Foreskin fibroblast (primary cell): ENCODE measurements at places on chromosomes 12 and 14.

DNA sequence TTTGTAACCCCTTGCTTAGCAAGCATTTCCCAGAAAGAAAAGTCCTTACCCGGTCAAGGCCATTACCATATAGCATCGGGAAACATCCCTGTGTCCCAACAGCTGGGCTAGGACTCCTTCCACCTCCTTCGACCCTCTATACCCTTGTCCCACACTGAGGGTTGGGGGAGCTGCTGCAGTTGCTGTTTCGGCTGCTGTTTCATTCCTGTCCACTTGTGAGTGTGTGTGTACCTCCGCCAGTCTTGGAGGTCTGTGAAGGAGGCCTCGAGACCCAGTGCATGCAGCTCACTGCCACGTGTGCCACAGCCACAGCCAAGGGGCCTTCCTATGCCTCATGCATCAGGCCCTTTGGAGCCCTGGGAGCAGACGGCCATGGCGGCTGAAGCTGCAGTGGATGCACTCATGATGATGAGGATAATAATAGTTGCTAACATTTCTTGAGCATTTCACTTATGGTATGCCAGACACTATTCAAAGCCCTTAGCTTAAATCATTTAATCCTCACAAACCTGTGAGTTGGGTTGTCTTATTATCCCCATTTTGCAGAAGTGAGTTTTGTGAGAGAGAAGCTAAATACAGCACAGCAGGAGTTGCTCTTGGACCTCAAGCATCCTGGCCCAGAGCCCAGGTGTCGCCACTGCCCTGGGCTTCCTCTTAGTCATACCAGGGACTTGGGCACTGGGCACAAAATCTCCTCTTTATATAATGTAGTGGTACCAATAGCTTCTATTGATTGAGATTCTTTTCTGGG, 156.5 kb downstream of the PRKCH start:
- peak; percentile 73 for DNase-seq

DNA sequence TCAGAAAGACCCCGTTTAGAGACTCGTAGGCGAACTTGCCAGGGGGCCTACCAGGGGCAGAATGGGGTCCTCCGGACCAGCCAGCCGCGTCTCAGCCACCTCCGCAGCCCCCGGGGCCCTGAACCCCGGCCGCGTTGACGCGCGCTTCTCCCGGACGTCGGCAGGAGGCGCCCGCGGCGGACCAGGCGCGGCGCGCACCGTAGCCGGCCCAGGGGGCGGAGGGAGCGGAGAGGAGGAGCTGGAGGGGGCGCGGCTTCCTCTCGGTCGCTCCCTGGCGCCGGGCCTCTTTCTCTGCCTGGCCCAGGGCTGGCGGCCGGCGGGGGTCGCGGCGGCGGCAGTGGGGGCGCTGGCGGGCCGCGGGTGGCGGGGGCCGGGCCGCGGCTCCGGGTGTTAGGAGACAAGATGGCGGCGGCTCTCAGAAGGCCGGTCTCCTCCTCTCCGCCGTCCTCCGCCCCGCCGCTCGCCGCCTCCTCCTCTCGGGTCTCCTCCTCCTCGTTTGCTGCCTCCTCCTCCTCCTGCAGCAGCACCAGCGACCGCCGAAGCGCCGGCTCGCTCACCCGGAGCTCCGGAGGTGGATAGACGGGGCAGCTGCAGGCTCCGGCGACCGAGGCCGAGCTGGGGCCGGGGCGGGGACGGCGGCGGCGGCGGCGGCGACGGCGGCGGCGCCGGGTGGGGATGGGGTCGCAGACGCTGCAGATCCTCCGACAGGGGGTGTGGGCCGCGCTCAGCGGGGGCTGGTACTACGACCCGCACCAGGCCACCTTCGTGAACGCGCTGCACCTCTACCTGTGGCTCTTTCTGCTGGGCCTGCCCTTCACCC, at the start of gene PCNX1:
PCNX1 (plus strand) TSS at position 284 of the 820 bp plus-strand sequence; CDS start at position 676, 392 bp downstream.
- DNase-seq, result peak; percentile 84

GRCh38 chr12:55839345-55840140, 3.2 kb downstream of the MMP19 start:
- no peak for DNase-seq

DNA sequence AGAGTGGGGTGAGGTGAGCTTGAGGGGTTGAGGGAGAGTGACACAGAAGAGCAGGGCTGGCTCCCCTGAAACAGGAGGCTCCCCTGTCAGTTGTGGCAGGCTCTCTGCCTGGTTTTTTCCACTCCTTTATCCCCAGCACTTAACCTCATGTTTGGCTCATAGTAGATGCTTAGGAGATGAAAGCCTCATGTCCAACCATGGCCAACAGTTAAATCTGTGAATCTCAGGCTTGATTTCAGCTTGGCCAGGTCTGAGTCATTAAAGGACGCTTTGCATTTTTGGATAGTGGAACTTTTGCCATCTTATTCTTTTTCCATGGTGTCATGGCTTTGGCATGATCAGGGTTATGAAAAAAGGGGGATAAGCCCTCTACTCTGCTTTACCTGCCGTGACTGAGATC, 117.2 kb downstream of the CACNA1C start:
- DNase-seq, result peak; percentile 37

DNA sequence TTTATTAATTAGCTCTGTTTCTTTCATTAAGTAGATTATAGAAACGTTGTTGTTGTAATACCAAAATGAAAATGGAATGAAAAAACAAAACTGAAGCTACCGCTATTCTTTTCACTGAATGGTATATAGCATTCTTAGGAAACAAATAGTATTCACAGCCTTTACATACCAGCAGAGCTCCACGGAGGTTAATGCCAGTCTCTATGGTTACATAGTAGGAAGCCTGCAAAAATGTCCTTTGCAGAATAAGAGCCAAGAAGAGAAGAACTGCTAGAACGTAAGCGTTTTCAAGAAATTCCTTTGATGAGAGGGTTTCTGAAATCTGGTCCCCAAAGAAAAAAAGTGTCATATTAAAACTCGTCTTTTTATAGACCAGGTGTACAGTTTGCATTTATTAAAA, 30.6 kb downstream of the ABCC9 start:
- no peak for DNase-seq

DNA sequence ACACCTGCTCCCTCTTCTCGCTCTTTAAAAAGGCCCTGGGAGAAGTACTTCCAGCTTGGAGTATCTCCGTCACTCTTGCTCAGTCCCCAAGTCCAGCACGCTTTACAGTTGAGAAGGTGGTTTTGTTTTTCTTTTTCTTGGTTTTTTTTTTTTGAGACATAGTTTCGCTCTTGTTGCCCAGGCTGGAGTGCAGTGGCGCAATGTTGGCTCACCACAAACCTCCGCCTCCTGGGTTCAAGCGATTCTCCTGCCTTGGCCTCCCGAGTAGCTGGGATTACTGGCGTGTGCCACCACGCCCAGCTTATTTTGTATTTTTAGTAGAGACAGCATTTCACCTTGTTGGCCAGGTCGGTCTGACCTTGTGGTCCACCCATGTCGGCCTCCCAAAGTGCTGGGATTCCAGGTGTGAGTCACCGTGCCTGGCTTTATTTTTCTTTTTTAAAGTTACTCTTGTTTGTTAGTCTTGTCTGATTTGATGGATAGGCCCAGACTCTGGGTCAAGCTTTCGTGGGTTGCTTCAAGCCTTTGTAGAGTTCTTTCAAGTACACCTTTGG, 1.9 kb downstream of the TDRD9 start:
- no peak for DNase-seq

DNA sequence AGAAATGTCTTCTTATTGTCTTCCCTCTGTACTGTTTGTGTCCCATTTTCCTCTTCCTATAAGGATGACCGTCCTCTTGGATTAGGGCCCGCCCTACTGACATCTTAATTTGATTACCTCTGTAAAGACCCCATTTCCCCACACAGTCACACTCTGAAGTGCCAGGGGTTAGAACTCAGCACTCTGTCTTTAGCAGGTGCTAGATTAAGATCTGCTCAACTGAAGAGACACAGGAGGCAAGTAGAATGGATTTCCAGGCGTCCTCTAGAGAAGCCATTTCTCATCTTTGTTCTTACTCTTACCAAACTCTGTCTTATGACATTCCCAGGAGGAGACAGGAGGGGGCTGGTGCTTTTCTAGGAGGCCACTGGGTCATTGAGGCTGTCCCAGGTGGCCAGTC, 50.8 kb downstream of the VCPKMT start:
- no peak for DNase-seq

- peak; percentile 45 for DNase-seq
Measured at GRCh38 chr12:119060847-119061796, 79.8 kb downstream of the SRRM4 start.

GRCh38 chr12:33587354-33587753, 147.7 kb upstream of the SYT10 start:
- no peak for DNase-seq

DNA sequence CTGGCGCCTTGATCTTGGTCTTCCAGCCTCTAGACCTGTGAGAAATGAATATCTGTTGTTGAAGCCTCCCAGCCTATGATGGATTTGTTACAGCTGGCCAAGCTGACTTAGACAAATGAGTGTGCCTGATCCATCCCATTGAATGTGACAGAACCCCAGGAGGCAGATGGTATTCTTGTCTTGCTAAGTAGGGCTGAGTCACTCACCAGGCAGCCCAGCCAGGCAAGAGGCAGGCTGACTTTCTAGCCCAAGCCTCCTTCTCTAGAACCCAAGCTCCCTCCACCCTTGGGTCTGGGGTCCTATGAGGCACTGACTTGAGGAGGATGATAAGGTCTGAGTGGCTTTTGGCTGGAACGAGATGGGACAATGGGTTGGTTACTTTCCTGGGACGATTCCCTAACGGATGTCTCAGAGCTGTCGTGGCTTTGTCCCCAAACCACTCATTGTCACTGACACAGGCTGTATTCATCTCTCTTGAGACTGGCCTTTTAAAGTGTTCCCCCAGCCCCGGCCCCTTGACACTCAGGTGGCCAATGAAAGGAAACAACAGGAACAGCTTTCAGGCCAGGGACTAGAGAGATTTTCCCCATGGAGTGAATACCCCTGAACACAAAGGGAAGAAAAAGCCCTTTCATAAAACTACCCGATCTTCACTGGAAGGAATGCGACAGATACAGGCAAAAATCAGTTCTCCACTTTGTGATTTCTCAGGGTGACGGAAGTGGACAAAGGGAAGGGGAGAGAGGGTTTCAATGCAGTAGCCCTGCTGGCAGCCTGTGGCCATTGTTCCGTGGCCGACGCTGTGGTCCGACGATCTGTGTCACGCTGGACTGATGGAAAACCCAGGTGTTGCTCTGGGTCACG, 264.2 kb downstream of the AACS start:
- peak; percentile 21 for DNase-seq

- no peak for DNase-seq
Measured at GRCh38 chr12:3745152-3745551, 7.8 kb downstream of the CRACR2A start.

- DNase-seq, result no peak
Measured at GRCh38 chr12:93877446-93877845, 200.3 kb downstream of the CRADD start.

- DNase-seq, result no peak
Measured at GRCh38 chr12:26389343-26389742, 194.0 kb downstream of the SSPN start.

- no peak for DNase-seq
Measured at GRCh38 chr12:66713984-66714383, 35.1 kb upstream of the GRIP1 start.

DNA sequence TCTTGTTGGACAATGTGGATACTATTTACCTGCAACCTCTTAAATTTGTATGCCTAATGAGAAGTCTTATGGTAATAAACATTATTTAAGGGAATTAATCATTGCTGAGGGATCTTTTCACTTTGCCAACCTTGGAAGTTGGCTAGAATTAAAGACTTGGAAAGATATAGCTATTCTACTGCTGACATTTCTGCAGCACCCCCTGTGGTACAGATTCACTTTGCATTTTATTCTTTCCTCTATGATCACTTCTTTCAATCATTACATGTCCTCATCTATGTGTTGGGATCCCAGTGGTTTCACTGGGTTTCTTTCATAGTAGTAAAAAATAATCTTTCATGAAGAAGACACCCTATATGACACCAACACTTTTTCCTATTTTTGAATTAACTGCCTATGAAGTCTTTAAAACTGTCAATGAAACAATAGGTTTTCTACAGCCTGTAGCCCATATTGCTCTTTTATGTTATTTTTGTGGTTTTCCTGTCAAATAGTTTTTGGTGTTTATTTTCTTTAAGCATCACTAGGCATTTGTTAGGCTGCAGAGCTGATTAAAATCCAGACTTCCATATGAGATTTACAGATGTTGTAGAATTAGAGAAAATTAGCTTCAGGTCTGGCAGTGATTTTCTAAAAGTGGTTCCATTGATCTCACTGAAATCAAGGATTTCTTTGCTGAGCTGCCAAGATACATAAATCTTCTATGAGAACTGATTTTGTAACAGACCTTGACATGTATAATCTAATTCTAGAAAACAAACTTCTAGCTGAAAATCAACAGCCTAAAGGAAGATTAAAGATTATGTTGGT, 256.1 kb downstream of the NAV3 start:
- no peak for DNase-seq

GRCh38 chr12:93098077-93098476, 169.0 kb upstream of the EEA1 start:
- DNase-seq, result peak; percentile 47

DNA sequence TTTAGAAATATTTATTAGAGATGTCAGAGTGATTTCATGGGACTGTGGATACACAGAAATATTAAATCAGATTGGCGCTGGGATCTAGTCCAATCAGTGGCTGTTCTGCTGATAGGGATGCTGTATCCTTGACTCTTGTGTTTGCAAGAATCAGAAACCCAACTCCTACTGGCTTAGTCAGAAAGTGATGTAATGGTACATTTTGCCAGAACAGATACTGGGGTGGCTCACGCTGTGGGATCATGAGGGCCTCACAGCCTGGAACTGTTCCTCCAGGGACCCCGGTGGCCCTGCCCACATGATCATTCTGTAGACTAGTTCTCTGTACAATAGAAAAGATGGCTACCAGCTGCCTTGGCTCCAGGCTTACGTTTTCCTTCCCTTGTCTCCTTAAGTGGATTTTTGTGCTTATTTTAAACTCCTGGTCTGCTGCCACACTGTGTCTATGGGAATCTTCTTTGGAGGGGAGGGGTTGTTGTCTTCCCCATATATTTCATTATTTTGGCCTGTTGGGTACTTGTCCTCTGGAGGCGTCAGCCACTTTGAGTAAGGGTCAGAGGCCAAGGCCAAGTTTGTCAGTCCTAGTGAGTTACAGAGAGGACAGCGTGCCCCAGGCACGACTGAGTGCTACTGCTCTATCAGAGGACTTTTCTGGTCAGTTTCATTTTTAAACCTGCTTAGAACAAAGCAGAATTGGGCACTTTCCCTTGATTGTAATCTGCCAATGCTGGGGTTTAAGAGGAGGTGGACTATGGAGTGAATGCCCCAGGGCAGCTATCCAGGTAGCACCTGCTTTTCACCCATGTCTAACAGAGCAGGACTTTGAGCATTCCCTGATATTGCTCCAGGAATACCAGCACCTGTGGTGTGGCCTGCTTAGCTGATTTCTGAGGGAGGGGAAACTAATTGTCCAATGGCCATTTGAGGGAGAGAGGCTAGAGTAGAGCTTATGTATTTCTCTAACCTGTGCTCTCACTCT, 164.3 kb downstream of the SLC5A8 start:
- DNase-seq, result peak; percentile 40
